Thymus (tissue), 14 donors: ENCODE measurements at places on chromosomes 11 and 22.

GRCh38 chr11:45167283-45167682, 20.8 kb downstream of the PRDM11 start:
- DNase-seq: no peak

DNA sequence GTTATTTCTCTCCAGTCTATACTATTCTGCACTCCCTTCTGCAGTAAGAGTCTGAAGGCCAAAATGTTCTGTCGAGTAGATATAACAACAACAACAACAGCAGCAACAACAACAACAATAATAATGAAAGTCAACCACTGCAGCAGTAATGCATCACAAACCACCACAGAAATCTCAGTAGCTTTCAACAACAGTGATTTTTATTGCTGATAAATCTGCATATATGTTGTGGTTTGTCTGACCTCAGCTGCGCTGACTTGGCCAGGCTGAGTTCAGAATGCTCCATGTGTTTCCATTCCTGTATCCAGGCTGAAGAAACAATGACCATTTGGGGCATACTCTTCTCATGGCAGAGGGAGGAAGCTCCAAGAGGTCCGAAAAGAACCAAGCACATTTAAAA, 32.3 kb upstream of the CYP2R1 start:
- no peak for DNase-seq

DNA sequence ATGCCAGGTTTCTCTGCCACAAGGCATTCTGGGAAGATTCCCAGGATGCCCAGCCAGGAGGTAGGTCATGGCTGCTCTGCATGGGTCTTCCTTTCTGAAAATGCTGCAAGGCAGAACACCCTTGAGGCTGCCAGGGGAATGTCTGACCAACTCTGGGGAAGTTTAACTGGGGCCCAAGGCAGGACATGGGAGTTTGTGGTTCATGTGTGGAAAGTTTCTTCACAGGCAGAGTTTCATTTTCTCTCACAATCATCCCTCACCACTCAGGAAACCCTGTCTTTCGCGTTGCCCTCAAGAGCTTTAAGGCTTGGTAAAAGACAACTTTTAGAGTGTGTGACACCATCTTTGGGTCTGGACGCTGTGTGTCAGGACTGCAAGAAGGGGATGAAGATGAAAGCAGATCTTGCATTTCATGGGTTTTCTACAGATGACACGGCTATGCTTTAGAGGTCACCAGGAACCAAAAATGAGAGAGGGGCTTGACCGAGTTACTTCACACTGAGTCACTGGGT, 133.5 kb downstream of the CD44 start:
- DNase-seq: peak; percentile 31

GRCh38 chr22:30940685-30941362, 27.8 kb downstream of the MORC2 start:
- DNase-seq: no peak

GRCh38 chr22:26800858-26801257, 143.5 kb downstream of the MIAT start:
- DNase-seq: no peak

DNA sequence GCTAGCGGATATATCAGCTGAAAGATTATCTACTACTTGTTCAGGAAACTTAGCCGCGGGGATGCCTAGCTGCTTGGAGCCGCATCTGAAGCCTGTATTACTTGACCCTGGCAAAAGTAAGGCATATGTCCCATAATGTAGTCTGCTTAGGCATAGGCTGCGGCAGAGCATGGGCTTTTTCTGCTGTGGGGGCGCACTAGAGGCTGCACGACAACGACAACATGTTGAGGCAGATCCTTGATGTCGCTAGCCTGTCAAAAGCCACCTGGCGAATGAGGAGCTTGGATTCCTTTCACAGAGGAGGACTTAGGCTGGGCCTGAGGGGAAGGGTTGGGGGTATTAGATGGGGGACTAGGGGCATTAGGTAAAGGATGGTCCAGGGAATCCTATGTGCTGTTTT, 1.1 kb upstream of the OR52N2 start:
- DNase-seq: no peak

- no peak for DNase-seq
These were observed 2.3 kb downstream of the KRTAP5-11 start for GRCh38 chr11:71580057-71581003.

DNA sequence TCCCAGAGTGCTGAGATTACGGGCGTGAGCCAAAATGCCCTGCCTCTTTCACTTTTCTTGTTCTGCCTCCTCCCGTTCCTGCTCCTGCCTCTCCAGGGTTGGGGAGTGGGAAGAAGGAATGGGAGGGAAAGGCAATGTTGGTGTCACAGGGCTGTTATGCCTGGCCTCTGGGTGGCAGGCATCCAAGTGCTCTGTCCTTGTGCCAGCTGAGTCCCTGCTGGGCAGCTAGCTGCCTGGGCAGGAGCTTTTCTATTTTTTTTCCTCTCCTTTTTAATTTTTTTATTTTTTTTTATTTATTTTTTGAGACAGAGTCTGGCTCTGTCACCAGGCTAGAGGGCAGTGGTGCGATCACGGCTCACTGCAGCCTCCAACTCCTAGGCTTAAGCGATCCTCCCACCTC, 4.1 kb upstream of the SAC3D1 start:
- no peak for DNase-seq

DNA sequence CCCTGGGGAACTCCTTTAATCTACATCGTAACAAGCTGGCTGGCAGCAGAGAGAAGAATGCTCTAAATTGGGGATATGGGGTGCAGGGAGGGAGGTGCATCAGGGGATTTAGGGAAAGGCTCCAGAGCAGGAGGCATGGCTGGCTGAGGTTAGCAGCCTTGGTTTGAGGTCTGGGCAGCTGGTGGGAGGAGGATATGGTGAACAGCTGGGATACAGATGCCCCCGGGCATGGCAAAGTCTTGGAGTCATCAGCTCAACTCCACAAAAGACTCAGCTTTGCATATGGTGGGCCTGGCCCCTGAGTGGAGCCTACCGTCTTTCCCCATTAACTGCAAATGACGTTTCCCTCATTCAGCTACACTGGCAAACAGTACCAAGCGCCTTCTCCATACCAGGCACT, 5.4 kb downstream of the FAM83F start:
- DNase-seq: no peak

GRCh38 chr11:93268287-93269040, 62.1 kb upstream of the DEUP1 start:
- DNase-seq: no peak

GRCh38 chr11:32478277-32478731, 43.0 kb upstream of the WT1 start:
- DNase-seq: no peak

- no peak for DNase-seq
These were observed 702.8 kb downstream of the TBC1D22A start for GRCh38 chr22:47465222-47465621.

DNA sequence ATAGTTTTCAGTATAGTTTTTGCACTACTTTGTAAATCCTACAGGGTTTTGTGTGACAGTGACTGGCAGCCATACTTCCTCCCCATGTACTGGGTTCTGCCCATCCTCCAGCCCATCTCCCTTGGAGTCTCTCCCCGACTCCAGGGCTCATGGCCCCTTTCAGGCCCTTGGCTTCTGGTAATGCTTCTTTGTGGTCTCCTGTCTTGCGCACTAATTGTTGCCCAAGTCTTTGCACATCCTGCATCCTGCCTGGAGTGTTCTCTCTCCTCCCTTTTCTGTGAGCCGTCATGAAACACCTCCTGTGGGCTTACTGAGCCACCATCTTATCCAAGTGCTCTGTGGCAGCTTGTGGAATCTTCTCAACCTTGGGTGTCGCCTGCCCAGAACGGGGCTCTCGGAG, 11.4 kb upstream of the KCNQ1OT1 start:
- no peak for DNase-seq

- no peak for DNase-seq
These were observed 56.3 kb downstream of the MTNR1B start for GRCh38 chr11:93025558-93026255.

- no peak for DNase-seq
These were observed 60.9 kb upstream of the EED start for GRCh38 chr11:86183694-86184093.

DNA sequence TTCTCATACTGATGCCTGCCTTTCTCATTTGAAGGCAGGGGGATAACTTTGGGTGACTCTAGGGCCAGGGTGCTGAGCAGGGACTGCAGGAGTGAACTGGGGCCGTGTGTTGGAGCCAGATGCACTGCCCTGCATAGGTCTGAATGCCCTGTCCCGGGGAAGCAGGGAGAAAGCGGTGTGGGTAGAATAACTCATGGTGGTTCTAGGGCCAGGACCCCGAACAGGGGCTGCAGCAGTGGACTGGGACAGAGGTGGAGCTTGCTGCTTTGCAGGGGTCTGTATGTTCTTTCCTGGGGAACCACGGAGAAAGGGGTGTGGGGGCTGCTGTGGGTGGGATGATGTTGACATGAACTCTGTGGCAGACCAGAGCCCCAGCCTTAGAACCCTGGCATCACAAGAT, 52.9 kb downstream of the GAB4 start:
- DNase-seq: no peak

- no peak for DNase-seq
These were observed 986.9 kb upstream of the CHORDC1 start for GRCh38 chr11:91209751-91210150.

DNA sequence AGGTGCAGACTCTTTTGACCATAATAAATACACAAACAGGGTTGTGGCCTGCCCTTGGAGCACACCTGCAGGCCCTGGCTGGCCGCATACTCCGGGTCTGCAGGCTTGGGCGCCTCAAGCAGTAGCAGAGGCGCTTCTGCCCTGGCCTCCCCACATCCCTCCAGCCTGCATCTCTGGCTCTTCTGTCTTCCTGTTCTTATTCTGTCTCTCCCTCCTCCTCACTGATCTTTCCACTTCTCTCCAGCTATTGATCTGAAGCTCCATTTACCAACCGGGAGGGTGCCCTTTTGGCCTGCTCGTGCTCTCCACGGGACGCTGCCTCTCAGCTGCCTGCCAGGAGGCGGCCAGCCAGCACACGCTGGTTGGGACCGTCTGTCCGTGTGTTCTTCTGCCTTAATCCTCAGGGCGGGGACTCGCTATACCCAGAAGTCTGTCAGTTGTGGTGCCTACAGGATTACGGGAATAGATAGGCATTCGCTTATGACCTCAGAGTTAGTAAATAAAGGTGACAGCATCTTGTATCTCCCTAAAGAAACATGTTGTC, 5.2 kb downstream of the UPB1 start:
- DNase-seq: no peak

DNA sequence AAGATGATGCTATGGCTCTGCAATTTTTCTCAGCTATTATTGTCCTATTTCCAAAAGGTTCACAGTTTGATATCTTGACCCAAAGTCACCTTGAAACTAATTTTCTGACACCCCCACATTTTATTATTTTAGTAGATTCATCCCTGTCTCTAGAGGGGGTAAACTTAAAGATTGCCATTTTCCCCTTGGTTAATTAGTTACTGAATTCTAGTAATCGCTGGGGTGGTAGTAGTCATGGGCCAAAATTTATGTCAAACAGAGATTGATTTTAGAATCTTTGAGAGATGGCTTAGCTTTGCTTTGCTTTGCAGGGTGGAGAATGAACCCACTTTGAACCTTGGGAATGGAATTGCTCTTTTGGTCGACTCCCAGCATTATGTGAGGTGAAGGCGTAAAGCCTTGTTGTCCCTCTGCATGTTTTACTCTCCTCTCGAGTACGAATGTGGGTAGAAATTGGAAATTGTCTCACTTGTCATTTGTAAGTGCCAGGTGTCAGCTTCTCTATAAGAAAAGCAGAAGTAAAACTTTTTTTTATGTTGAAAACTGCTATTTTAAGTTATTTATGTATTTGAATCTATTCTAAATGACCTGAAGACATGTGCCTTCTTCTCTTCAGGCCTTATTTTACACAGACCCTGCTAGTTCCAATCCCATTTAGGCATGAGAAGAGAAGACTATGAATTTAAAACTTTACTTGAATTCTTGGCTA, 42.4 kb upstream of the RCE1 start:
- no peak for DNase-seq

- DNase-seq: peak; percentile 58
These were observed 5.5 kb downstream of the TTC28 start for GRCh38 chr22:28674121-28674563.

DNA sequence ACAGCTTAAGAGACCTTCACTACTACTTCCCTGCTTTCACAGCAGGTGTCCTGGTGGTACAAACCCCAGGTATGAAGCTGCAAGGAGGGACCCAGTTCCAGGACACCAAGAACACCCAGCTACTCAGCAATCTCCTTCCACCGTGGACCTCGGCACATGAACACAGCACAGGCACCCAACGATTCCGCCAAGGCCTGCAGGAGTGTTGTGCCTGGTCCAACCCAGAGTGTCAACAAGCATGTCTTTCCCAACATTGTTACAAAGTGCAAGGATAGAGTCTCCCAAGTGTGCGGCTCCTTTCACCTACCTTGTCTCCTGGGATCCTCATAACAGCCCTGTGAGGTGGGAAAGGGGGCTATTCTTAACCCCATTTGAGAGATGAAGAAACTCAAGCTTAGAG, 11.8 kb downstream of the PATZ1 start:
- DNase-seq: no peak

DNA sequence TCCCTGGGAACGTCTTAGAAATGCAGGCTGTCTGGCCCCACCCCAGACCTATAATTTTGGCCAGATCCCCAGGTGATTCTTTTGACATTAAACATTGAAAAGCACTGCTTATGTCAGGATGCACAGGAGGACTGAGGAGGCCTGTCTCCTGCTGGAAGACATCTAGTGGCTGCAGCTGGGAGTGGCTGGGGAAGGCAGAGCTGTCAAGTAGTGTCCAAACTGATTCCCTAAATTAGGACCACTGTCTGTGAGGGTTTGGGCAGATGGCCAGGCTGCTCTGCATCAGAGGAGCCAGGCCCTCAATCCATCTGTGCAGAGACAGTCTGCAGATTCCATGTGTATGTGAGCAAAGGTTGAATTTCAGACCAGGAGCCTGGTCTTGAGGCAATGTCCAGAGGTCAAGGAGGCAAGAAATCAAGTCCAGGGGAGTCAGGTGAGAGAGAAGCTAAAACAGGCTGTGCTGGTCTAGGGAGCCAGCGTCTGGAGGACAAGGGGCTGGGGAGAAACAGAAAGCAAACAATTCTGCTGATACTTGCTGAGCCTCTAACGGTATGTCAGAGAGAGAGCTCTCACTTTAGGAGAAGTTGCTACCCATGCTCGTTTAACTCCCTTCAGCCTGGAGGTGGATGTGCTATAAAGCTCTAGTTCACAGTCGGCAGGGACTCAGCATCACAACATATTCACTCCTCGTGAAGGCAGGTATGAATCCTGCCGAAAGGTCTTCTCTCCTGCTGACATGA, 15.3 kb upstream of the SYTL2 start:
- no peak for DNase-seq

DNA sequence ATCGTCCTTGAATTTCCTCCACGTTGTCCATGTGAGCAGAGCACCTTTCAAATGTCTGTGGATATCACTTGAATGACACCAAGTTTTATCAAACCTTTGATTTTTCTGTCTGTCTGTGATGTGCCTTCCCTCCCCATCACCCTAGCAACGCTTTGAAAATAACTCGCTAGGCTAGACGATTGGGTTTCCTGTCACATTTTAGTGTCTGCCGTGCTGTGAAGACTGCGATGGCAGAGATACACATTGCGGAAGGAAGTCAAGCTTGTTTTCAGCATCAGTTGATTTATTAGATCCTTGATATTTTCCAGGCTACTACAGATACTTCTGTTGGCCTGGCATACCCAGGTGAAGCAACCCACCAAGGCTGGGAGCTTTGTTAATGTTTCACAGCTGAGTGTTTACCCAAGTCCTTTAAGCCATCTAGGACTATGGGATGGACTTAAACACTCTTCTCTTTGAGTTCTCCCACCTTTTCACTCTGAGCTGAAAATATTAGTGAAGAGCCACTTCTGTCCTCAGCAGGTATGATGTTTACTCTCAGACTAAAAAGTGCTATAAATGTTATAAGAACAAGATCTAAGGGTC, 93.6 kb upstream of the CD44 start:
- DNase-seq: peak; percentile 90

GRCh38 chr11:6232899-6233298, 1.5 kb downstream of the FHIP1B start:
- no peak for DNase-seq
